NCI-H510A (cell line): ENCODE measurements at places on chromosomes 11 and 22.

DNA sequence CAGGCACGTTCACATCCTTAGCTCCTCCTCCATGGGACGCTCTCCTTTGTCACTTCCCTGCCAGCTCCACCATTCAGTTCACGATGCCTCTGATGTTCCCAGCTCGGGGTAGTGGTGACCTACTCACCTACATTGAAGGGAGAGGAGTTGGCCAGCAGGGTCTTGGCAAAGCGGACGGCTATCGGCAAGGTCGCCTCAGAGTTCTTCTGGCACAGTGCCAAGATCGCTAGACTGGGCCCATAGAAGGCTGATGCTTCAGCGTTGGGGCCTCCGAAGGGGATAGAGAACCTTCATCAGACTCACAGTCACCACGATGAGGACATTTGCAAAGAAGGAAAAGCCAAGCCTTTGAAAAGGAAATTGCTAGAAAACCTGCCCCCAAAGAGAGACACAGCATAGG is 3.0 kb downstream of the CBLIF start:
- no peak for DNase-seq

- DNase-seq = no peak
Observed at GRCh38 chr11:34621876-34622275, 983 bp downstream of the EHF start.

GRCh38 chr11:119347242-119347641 is 737 bp upstream of the MFRP start:
- DNase-seq = no peak

DNA sequence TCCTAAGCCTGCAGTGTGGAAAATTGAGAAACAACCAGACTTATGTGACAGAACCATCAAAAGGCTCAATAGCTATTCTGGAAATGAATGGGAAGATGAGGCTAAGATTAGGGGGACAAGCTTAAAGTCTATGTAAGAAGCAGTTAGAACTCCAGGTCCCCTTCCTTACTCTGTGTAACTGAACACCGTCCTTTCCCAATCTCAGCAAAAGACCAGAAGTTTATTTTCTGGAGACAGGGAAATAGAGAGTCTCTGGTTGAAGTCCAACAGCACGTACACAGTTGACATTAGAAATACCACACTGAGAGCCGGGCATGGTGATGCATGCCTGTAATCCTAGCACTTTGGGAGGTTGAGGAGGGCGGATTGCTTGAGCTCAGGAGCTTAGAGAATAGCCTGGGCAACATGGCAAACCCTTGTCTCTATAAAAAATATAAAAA is 93.9 kb downstream of the CD44 start:
- no peak for DNase-seq

DNA sequence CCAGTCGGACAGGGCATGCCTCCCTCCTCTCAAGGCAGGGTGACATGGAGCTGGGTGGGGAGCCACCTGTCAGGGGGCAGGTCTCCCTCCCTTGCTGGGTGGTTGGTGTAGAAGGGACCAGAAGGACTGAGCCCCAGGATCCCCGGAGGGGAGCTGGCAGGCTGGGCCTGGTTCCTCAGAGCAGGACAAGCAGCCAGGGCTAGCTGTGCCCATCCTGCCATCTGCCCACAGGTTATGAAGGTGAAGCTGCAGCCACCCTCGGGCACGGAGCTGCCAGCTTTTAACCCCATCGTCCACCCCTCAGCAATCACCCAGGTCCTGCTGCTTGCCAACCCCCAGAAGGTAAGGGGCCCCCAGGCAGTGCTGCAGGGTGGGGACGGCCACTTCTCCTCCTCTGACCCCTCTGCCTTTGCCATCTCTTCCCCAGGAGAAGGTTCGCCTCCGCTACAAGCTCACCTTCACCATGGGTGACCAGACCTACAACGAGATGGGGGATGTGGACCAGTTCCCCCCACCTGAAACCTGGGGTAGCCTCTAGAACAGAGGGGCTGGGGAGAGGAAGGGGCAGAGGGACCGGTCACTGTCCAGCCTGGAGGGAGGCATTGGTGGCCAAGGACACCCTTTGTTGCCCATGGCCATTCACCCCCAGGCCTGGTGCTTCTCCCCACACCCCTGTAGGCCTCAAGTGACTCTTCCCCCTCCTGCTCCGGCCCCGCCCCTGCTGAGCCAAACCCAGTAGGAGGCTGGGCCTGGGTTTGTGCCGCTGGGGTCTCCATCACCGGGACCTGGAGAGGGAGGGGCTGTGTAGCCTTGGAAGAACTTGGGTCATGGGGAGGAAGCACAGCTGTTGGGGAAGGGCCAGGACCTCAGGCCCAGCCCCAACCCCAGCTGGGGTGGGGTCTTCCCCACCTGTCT is 7.0 kb upstream of the SH3BP1 start:
- no peak for DNase-seq

GRCh38 chr11:126917531-126918204 is 82.9 kb downstream of the KIRREL3 start:
- no peak for DNase-seq

- no peak for DNase-seq
Observed at GRCh38 chr11:28464252-28464867, 356.2 kb downstream of the METTL15 start.

- DNase-seq = no peak
Observed at GRCh38 chr11:1919391-1920127, at the start of gene TNNT3. Gene TNNT3 (plus strand): TSS chr11:1919703. CDS start chr11:1922875, 3,172 bp downstream.

DNA sequence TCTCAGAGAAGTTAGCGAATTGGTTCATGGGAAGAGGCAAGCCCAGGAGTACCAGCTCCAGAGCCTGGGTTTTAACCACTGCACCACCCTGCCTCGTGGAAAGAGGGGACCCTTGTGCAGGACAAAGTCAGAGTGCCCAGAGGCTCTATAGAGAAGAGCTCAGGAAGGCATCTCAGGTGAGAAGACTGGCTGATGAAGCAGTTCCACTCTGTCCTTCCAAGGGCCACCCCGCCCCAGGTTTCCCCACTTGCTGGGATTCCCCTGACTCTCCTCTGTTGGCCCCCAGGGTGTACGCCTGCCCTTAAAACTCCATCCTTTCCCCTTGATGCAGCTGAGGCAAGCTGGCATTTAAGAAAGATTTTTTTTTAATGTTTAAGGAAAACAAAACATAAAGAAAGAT is 265.8 kb downstream of the BUD13 start:
- no peak for DNase-seq

DNA sequence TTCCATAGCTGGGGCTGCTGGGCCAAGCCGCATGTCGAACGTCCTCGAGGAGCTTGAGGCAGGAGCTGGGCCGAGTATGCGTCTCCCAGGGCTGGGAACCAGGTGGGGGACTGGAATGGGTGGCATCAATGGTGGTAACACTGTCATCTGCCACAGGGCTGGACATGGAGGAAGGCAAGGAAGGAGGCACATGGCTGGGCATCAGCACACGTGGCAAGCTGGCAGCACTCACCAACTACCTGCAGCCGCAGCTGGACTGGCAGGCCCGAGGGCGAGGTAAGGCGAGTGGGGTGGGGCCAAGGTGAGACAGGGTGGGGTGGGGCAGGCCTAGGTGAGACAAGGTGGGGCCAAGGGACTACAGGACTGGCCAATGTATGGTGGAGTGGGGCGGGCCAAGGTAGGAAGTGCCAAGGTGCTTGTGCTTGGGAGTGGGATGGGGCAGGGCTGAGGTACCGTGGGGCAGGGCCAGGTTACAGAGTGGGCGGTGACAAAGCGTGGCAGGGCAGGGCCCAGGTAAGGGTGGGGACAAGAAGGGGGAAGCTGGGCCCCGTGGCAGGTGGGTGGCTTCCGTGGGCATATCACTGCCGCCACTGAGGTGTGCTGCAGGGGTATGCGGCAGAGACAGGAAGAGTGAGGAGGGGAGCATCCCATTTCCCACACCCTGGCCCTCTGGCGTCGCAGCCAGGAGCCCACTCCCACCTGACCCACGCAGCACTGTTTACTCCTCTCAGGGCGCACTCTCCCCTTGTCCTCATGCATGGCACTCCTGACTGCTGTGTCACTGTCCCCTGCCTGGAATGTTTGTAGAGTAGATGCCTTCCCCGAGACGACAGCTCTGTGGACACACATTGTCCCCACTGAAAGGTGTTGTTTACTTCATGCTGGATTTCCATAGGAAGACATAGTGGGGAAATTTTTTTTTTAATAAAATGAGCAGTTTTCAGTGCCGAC is 27.5 kb upstream of the DGCR8 start:
- no peak for DNase-seq
